ENCODE measurements at places on chromosomes 3 and 15.

- no peak for DNase-seq
Observed at GRCh38 chr3:179528772-179529171, 34.0 kb upstream of the ACTL6A start.

DNA sequence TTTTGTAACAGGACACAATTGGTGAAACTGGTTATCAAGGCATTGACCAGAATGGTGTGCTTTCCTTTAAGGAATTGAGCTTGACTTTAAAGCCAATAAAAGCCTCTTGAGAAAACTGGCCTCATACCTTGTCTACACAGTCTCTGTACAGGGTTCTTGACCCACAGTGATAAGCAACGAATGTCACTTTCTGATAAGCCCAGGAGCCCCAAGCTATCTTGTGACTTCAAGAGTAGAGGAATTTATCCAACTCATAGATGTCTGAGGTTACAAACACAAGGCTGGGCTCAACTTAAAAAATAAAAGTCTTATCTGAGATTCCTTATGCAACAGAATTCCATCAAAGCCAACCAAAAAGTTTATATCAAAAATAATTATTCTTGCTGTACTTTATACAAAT is 212.1 kb downstream of the GBE1 start:
- no peak for DNase-seq

GRCh38 chr3:145903472-145904013 is 257.4 kb downstream of the PLOD2 start:
- DNase-seq = no peak

DNA sequence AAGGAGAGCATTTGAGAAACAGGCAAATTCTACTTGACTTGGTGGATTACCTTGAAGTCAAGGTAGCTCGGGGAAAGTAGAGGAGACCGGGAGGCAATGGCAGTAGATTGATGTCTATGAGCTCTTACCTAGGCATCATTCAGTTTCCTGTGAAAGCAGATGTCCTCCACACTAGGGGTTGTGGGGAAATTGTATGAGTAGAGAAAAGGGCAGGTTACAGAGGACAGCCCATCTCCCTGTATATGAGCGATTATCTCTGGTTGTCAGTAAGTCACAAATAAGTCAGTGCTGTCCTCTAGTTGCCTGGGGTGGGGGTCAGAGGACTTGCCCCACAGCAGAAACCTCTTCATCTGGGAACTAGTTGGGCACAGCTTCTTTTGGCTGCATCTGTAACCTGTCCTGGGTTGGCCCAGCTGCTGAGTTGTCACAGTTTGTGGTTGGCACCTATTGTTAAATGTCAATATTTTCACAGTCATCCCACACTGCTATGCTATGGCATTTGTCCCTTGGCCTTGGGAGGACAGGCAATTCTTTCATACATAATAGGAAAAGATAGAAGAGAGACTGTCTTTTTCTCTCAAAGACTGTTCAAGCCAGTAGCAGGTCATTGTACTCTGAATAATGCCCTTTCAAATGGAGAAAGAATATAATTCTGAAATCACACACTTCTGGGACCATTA is 53.6 kb upstream of the LRRFIP2 start:
- no peak for DNase-seq

- DNase-seq = peak; percentile 5
Observed at GRCh38 chr3:158532099-158532734, 38.8 kb upstream of the MLF1 start.

GRCh38 chr3:157103280-157103679 is 56.7 kb downstream of the CCNL1 start:
- DNase-seq = no peak

DNA sequence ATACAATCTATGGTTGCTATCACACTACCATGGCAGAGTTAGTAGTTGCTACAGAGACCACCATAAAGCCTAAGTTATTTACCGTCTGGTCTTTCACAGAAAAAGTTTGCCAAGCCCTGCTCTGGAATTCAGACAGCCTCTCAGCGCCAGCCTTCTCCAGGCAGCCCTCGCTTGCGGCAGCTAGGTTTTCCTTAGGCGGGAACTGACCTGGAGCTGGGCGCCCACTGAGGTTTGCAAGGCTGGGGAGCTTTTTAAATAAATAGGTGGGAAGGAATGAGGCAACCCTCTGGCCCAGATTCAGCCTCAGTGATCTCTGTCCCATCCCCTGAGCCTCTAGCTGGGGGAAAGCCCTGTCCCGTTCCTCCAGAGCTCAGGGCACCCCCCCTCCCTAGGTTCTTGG is 1.2 kb downstream of the CTSH start:
- DNase-seq = no peak

- no peak for DNase-seq
Observed at GRCh38 chr3:36733162-36733696, 31.1 kb downstream of the DCLK3 start.

DNA sequence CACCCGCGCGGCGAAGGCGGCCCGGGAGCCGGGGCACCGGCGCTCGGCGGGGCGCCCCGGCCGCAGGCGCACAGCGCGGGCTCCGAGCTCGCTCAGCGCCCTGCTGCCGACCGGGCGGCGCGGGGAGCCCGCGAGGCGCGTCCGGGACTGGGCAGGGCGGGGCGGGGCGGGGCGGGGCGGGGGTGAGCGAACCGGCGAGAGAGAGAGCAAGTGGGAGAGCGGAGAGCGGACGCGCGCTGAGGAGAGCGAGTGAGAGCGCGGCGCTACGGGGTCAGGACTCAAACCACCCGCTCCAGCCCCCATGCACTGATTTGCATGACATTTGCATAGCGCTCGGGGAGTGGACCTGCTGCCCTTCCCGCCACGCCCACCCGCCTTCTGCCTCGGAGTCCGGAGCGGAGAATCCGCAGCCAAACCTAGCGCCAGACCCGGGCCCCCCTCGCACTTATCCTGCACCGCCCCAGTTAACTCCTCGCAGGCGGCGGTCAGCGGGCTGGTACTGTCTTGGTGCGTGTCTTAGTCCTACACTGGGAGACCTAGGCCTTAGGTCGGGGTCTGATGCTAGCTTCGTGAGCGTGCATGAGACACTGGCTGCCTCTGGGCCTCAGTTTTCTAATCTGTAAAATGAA is at the start of gene MYLK:
Gene MYLK, minus strand, starts transcription at position 130 of the 629 bp plus-strand sequence. CDS start 90,491 bp downstream, outside the sequence.
- DNase-seq = peak; percentile 74

- DNase-seq = no peak
Observed at GRCh38 chr15:97567411-97567810, 393.1 kb upstream of the ARRDC4 start.

GRCh38 chr15:81299156-81299555 is 24.8 kb downstream of the STARD5 start:
- DNase-seq = no peak

DNA sequence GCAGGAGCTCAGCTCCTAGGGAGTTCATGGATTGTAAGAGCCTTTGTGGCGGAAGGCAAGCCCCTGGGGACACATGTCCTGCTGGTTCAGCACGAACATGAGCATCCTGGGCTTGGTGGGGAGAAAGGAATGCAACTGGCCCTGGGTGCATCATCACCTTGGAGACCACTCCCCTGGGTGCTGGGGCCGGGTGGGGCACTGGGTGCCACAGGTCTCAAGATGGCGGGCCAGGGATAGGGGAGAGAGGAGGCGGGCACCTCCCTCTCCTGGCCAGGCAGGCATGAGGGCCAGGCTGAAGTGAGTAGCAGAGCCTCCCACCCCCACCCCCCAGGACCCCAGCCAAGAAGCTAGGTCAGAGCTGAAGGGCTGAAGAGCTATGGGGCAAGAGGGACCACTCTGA is 768 bp downstream of the PCBP4 start:
- DNase-seq = no peak

Measured in HuH-7.5 (cell line).